CD4-positive, alpha-beta T cell (primary cell): ENCODE measurements at places on chromosomes 6 and 20. TPM values are rescaled to one million over a fixed set of nuclear protein-coding genes. Genes with fewer than 3 reads are reported as not detected.

Gene ECT2L
- total RNA-seq = not detected

Gene BHLHE23
- total RNA-seq = not detected

Gene ME1
- not detected for total RNA-seq

Gene NKX2-4
- total RNA-seq = not detected

Gene EFCAB8
- total RNA-seq = 0.81 TPM

Gene SIRPG
- total RNA-seq = 28.3 TPM

GRCh38 chr20:17941087-17941825 is 27.3 kb downstream of the SNX5 start:
- no peak for DNase-seq

- DNase-seq = no peak
Observed at GRCh38 chr20:52665441-52665840, 306.7 kb upstream of the TSHZ2 start.

GRCh38 chr6:111367393-111368088 is 115.5 kb downstream of the REV3L start:
- DNase-seq = no peak

DNA sequence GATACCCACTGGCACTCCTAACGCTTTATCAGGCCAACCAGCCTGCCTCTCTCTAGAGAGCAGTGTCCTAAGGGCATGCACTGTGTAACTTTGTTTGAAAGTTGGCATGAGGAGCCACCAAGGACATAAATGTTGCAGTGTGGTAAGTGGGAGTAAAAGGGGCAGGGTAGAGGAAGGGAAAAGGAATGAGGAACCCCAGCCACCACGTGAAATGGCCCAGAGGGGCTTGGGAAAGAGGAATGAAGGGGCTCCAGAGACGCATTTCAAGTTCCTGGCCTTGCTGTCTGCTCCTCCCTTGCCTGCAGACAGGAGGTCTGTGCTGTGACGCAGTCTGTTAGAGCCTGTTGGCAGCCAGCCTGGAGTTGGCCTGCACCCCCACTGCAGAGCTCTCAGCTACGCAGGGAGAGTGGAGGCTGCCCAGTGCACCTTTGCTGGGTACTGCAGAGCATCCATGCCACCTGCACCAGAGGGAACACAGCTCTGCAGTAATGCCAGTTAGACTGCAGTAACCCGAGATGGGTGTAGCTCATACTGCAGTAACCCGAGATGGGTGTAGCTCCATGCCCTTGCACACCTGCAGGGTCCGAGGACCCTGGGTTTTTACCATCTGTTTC is 86.8 kb upstream of the SNAP25 start:
- no peak for DNase-seq

GRCh38 chr6:19736066-19736465 is 101.1 kb upstream of the ID4 start:
- DNase-seq = no peak

DNA sequence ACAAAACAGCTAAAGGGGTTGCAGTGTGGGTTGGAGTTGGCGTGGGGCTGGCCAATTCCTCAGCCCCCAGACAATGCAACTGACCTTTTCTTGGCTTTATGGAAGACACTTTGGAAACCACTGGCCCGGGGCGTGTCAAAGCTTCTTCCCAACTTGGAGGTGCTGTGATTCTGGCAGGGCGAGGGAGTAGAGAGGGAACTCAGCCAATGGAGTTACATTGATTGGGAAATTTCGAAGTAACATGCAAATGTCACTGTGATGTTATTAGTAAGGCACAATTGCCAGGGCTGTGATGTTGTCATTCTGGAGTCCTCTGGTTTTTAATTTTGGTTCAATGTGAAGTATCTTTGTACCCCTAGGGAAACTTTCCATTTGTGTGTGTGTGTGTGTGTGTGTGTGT is 41.5 kb upstream of the EPB41L1 start:
- DNase-seq = no peak

DNA sequence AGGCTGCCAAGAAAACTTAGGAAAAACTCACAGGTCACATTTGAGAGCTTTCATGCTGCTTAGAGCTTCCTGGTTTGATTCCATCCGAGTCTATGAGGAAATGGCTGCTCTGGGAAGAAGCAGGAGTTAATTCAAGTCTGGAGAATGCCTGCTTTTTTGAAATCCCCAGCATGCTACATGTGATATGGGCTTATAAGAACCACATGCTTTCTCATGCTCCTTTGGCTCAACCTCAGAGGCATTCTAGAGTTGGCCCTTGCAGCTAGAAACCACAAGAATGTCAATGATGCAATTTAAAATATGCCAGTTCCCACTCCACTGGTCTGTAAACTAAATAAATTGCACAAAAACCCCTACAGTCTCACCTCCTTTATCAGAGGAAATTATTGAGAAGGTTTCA is 142.9 kb upstream of the OLIG3 start:
- no peak for DNase-seq

DNA sequence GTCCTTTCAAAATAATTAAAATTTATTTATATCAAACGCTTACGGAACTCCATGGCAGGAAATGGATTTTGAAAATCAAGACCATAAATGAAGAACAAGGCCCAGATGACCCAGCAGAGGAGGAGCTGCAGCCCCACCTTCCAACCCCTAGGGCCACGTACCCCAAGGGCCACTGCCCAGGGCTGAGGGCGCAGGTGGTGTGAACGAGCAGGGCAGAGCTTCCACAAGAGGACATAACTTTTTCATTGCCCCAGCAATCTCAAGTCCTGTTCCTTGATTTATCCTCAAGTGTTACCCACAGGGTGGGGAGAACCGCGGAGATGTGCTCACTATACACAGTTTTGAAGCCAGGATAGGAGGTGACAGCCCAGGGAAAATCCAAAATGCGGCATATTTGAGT is 42.8 kb downstream of the PSMG4 start:
- DNase-seq = no peak

DNA sequence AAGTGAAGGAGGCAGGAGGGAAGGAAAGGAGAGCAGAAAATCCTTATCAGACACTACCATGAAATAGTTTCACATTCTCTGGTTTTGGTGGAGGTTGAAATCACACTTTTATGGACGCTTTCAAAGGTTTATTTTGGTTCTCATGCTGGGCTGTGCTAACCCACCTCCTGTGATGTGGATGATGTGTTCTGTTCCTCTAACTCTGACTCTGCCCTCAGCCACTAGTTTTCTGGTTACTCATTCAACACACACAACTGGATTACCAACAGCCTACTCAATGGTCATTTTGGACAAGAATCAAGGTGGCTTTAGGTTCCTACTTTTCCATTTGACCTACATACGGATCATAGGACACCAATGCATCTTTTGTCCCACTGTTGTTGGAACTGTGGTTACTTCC is 522.1 kb upstream of the BTBD3 start:
- no peak for DNase-seq

DNA sequence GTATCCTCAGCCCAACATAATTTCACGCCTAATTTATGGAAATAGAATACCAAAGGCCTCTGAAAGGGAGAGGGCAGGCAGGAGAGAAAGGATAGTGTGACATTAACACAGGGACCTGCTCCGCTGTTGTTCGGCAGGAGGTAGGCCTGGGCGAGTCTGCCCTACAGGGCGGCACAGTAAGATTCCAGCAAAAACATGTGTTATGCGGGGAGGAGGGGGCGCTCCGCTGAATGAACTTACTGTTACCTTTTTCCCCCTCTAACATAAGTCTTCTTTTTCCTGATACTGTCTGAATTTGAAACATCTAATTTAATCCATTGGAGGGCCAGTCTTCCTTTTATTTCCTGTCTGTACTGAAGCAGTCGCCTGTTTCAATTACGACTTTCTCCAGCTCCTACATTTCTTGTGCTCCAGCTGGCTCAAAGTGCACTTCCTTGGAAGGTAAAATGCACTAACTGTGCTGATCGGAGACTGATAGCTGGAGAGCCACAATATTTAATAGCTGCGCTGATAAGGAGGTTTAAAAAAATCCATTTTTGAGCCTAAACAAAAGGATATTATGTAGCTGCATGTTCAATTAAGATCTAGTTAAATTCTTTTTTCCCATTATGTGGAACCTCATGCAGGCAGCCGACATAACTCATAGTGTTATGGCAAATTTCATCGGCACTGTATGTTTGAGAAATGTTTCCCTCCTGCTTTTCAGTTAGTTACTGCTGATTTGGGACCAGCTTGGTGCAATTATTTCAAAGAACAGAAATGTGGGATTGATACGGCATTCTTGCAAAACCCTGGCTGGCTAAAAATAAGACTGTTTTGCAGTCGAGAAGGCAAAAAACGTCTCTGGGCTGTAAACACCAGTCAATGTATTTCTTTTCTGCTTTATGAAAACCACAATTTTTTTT is 193.0 kb downstream of the FOXC1 start:
- DNase-seq = no peak

- no peak for DNase-seq
Observed at GRCh38 chr20:37137547-37137946, 41.6 kb upstream of the RPN2 start.

DNA sequence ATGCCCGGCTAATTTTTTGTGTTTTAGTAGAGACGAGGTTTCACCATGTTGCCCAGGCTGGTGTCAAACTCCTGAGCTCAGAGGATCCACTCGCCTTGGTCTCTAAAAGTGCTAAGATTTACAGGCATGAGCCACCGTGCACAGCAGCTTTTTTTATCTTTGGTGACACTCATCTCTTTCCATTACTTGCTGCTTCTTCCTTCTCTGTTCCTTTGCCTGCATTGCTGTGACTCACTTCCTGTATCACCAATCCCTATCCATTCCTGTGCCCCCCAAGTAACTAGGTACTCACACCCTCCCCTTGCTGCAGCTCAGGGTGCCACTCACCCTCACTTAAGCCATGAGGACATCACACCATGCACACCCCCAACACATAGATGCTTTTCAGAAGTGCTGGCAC is 24.6 kb downstream of the KHDC1L start:
- no peak for DNase-seq

DNA sequence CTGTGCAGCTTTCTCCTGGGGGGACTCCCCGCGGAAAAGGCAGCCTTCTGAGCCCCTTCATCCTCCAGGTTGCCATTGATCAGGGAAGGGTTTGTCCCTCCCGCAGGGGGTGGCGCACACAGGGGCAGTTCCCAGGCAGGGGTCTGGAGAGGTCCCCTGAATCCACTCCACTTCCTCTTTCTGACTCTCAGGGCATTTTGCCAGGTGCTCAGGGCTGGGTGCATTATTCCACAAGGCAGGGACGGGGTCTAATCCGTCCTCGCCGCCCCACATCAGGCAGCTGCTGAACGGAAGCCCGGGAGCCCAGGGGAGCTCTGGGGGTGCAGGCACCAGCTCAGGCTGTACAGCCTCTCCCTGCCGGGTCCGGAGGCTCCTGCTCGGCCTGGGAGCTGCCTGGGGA is 180.9 kb downstream of the TTLL2 start:
- no peak for DNase-seq

DNA sequence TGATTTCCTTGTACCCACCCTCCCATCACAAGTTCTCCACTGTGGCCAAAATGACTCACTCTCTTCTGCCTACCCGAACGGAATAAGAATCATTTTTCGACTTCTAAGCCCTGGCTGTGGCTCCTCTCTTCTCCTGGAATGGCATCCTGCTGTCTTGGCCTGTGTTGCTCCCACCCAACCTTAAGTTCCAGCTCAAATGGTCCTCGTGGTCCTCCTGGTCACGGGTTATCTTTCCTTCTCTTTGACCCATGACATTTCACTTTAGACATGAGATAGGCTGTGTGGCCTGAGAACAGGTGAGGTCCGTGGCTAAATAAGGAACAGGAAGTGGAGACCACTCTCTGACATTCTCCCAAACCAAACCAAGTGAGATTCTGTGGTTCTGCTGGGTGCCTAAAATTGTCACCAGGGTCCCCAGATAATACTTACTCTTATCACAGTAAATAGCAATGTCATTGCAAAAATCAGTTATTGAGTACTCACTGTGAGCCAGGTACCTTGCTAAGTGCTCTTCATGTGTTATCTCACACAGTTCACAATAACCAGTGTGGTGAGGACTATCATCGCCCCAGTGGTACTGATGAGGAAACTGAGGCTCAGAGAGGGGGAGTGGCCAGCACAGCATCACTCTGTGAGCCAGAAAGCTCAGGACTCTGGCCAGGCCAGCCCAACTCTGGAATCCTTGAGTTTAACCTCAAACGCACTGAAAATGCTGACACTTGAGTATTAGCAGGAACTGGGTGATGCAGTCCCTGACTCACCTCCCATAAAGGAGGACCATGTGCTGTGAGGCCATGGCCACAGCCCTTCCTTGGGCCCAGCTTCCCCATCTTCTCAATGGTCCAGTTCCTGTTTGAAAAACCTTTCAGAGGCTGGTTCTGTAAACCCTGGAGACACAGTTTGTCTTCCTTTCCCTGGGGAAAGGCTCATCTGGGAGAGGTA is 74.8 kb upstream of the SIRPA start:
- no peak for DNase-seq

DNA sequence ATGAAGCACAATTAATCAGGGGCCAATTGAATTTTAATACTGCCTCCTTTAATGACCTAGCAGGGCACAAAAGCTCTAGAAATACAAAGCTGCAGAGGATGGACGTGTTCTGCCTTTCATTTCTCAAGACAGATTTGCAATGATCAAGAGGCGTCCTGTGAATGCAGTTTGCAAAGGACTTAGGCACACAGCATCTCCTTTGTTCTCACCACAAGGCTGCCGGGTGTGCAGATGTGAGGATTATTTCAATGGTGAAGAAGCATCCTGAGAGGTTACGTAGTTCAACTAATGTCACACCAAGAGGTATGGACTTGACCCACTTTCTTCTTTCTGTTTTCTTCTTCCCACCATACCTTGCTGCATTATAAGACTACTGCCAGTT is 42.9 kb upstream of the SPTLC3 start:
- DNase-seq = no peak

- no peak for DNase-seq
Observed at GRCh38 chr6:75446241-75446880, 47.2 kb downstream of the FILIP1 start.
